Stimulated activated CD4-positive, alpha-beta T cell treated with anti-CD3 and anti-CD28 coated beads, Interleukin-2, amount 100 ng/mL, for 4 hours (primary cell): ENCODE measurements at places on chromosomes 12 and 14.

DNA sequence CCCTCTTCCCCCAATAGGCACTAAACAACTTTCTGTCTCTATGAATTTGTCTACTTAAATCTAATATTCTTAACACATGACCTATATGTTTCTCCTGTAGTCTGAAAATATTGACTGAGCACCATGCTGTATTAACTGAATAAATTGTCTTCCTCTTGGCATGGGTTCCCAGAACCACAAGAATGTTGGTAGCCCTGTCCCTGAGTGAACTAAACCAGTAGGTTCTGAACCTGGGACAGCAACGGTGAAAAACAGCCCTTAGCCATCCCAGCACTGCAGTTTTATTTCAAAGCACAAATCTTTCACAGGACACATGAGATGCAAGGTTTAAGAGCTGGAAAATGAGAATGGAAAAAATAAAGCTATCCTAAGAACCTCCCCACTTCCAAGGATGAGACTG, 20.4 kb upstream of the HSP90B1 start:
- DNase-seq = no peak

GRCh38 chr12:41804026-41804425, 340.6 kb downstream of the GXYLT1 start:
- DNase-seq = no peak

GRCh38 chr14:104467641-104468040, 111.9 kb upstream of the C14orf180 start:
- DNase-seq = no peak

DNA sequence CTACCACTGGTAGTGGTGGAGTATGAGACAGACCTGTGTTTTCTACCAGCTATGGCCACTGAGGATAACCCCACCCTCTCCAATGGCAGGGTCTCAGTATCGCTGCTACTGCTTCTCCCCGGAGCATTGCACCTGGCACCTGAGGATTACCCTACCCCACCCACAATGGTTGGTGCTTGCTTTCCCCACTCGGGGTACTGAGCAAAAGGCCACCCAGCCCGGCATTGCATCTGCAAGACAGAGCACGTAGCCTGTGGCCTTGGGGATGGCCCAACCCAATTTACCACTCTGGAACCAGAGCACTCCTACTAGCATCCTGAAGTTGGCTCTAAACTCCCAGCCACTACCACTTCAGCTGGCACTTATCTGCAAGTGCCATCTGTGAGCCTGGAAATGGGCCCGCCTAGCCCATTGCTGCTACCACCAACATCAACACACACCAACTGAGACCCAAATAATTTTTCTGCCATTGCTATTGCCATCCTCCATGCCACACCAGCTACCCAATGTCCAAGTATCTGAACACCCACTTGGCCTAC, 145.7 kb downstream of the CNTN1 start:
- no peak for DNase-seq
